ENCODE measurements at places on chromosomes 5 and 9.

DNA sequence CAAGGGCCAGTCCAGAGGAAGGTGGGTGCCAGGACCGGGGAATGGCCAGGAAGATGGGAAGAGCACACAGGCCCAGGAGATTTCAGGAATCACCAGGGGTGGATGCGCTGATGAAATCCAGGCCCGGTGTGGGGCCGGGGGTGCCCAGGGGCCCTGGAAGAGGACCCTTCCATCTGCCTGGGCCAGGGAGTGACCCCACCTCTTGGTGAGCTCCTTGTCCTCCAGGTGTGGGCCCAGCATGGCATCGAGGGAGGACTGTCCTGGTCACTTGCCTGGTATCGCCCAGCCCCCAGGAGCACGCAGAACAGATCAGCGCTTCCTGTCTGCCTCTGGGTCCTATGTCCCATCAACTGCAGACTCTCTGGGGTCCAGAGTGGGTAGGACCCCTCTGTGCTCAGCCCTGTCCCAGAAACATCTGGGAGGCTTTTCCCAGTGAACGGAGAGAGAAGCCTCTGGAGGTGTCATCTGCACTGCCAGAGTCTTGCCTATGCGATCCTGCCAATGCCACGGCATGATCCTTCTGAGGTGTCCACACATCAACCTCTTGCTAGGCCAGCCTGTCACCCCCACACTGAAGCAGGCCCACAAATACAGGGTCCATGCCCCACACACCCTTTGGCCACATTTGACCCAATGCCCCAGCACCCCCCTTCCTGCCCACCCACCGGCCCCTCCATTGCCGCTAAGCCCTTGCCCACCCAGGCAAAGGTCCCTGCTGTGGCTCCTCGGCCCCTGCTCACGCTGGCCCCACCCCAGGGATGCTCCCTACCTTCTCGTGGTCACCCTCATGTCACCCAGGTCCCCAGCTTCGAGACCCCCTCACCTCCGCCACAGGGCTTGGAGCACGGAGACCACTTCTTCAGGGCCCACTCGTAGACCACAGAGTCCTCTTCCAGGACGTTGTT is 67.2 kb downstream of the ZNF354C start:
- DNase-seq, result no peak

DNA sequence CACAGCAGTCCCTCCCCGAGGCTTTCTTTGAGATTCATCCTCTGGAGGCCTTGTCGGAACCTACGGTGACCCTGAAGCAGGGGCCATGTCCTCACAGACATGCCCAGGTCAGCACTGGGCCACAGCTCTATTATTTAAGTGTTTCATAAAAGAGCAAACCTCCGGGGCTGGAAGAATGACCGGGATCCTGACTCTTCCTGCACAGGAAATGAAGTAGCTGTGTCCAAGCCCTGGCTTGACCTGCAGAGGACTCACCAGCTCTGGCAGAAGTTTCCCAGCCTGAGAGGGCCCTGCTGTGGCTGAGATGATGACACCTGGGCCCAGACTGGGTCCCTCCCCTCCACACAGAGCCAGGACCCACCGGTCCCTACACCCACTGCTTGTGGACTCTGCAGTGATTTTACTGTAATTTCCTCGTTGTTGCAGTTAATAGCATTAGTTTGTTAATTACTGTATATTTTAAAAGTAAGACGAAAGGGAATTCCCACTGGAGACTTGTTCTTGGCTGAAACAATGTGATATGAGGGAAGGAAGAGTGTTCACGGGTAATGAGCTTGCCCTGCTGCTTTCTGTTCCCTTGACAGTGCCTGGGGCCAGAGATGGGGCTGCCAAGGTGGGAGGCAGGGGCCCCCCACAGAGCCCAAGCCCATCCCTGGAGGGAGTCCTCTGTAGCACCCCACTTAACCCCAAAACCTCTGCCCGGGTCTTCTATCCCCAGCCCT is 72.2 kb downstream of the PCDH1 start:
- DNase-seq, result no peak

DNA sequence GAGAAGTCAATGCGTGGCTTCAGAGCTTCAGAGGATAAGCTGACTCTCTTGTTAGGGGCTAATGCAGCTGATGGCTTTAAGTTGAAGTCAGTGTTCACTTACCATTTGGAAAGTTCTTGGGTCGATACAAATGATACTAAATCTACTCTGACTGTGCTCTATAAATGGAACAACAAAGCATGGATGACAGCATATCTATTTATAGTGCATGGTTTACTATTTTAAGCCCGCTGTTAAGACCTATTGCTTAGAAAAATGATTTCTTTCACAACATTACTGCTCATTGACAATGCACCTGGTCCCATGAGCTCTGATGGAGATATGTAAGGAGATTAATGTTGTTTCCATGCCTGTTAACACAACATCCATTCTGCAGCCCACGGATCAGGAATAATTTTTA is 435.7 kb downstream of the MAT2B start:
- DNase-seq, result no peak

GRCh38 chr5:37400501-37400900 is 21.4 kb downstream of the WDR70 start:
- DNase-seq, result no peak

- no peak for DNase-seq
Observed at GRCh38 chr5:1404062-1404461, 41.2 kb downstream of the SLC6A3 start.

GRCh38 chr9:15021146-15021545 is 110.9 kb upstream of the FREM1 start:
- DNase-seq, result no peak

DNA sequence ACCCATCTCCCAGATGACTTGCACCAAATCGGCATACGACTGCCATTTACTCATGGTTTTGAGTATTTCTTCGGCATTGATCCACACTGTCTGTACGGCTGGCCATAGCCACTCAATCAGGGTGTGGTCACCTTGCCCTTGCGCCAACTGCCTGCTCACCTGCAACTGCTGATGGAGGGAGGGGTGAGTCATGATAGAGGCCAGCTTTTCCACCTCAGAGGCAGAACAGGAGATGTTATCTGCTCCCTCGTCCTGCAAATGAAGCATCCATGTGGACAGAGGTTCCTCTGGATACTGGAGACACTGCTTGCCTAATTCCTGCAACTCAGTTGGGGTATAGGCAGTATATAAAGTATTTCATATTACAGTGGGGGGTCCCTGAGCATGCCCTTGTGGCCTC is 85.6 kb upstream of the ATP10B start:
- DNase-seq, result no peak

GRCh38 chr9:129131300-129132145 is 20.3 kb downstream of the PTPA start:
- DNase-seq, result peak; percentile 63

DNA sequence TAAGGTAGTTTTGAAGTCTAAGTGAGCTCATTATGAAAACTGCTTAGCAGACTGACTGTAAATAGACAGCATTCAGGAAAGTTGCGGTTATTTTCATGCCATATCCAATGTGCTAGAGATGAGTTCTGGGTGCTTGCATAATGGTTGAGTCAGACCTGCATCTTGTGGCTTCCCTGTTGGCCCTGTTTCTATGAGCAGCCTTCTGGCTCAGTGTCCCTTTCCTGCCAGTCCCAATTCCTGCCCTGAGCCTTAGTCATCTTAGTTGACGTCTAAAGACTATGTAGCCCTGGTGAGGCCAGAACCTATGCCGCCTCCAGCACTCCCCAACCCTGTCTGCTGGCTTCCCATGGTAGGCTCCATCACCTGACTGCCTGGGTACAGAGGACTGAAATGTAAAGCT is 76.3 kb upstream of the TNFSF8 start:
- no peak for DNase-seq

Measured in stimulated activated CD4-positive, alpha-beta T cell treated with anti-CD3 and anti-CD28 coated beads, TNF-alpha, amount 100 ng/mL, for 1 hour (primary cell).